Stimulated activated CD4-positive, alpha-beta T cell treated with anti-CD3 and anti-CD28 coated beads, Interleukin-4, amount 100 ng/mL, for 4 hours (primary cell): ENCODE measurements at places on chromosomes 1 and 21.

DNA sequence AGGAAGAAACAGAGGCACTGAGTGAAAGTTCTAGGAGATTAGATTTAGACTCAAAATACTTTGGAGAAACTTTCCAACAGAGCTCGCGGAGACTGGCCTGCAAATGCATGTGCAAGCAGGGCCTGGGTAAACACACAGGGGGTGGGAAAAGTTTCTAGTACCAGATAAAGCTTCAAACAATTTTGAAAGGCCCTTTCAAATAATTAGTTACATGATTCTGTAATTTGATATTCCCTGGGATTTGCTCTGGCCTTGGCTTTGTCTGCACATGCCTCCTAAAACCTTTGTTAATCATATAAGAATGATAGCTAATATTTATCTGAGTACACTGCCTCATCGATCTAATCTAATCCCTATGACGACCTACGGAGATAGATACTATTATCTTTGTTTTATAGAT lies 31.3 kb downstream of the VTCN1 start:
- no peak for DNase-seq

DNA sequence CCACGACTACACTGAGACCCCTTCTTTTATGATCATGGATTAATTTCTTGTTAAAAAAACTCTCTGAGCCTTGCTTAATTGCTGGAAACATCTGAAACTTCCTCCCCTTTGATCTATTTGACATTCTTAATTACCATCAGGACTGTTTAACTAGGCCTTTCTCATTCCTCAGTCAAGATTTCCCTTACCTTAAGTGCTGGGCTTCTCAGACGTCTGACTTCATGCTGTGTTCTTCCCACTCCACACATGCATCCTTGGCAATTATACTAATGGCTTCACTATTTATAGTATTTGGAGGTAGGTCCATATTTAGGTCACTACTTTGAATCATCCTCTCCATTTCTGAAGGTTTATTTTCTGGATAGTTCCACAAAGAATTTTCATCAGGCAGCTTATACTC lies 341.3 kb upstream of the TMPRSS15 start:
- DNase-seq = no peak

- no peak for DNase-seq
Observed at GRCh38 chr1:199205740-199206441, 567.1 kb downstream of the PTPRC start.

DNA sequence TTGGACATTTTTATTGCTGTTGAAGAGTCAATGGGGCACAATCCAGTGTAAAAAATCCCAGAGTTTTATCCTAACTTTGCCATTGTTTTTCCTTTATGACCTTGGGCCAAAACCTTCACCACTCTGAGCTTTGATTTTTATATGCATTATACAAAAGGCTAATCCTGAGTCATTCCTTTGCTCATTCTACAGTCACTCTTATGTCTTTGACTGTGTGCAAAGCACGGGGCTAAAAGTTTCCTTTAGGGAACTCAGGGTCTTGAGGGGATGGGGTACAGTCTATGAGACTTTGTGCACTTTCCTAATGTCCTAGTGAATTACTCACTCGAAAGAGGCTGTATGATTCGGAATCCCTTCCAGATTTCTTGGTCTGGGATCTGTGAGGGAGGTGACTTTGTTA lies 543.2 kb upstream of the CAMK1G start:
- DNase-seq = no peak

GRCh38 chr1:10694633-10695627 lies 101.5 kb downstream of the CASZ1 start:
- peak; percentile 72 for DNase-seq

DNA sequence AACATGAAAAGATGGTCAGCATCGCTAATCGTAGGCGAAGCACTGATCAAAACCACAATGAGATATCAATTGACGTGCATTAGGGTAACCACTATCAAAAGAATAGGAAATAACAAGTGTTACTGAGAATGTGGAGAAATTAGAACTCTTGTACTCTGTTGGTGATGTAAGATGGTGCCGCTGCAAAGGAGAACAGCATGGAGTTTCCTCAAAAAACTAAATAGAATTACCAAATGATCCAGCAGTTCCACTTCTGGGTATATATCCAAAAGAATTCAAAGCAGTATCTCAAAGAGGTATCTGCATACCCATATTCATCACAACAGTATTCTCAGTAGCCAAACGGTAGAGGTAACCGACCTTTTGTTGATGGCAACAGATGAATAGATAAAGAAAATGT lies 8.3 kb upstream of the CD101 start:
- no peak for DNase-seq

DNA sequence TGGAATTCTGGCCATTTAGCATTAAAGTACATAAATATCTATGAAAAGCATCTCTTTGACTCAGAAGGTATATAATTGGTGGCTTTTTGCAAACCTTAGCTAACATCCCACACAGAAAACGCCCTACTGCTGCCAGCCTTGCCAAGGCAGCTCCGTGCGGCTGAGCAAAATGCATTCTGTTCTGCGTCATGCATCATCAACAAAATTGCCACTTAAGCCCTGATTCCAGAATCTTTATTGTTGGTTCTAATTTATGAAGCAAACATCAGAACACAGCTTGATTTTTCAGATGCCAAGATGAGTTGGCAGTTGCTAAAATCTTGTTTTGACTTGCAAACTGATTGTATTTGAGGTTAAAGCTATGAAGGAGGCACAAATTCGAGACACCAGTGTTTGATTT lies 314.9 kb upstream of the DEPDC1 start:
- no peak for DNase-seq

DNA sequence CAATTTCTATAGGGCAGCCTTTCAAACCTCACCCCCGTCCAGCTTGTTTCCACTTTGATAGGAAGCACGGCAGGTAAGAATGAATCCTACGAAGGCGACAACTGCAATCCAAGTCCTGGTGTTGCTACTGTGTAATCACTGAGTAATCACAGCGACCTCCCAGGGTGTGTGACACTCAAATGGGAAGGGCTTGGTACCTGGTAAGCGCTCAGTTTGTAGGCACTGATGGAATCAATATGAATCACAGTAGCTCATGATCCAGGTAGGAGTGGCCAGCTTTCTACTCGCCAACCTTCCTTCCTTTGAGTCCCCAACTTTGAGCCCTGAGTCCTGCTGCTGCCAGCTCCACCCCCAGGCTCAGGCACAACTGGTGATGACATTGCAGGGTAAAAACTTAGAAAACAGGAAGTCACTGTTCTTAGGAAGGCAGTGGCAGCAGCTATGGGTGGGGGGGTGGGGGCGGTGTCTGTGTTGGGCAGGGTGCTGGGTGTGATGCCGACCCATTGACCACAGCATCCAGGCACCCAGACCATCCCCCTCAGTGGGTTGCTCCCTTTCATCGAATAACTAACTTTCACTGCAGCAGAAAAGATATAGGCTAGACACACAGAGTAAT lies 70.7 kb downstream of the CD247 start:
- DNase-seq = peak; percentile 70

DNA sequence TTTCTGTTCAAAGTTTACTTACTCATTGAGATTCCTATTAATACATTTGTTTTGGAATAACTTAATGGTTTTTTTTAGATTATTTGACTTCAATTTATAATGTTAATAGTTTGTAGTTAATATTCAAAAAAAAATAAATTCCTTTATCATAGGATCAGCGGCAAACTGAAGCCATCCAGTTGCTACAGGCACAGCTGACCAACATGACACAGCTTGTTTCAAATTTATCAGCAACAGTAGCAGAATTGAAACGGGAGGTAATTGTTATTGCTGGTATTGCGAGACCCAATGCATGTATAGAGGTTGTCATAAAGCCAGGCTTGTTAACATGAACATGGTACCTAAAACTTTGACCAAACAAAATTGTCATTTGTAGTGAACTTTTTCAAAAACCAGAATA lies 59.0 kb upstream of the FASLG start:
- DNase-seq = no peak

DNA sequence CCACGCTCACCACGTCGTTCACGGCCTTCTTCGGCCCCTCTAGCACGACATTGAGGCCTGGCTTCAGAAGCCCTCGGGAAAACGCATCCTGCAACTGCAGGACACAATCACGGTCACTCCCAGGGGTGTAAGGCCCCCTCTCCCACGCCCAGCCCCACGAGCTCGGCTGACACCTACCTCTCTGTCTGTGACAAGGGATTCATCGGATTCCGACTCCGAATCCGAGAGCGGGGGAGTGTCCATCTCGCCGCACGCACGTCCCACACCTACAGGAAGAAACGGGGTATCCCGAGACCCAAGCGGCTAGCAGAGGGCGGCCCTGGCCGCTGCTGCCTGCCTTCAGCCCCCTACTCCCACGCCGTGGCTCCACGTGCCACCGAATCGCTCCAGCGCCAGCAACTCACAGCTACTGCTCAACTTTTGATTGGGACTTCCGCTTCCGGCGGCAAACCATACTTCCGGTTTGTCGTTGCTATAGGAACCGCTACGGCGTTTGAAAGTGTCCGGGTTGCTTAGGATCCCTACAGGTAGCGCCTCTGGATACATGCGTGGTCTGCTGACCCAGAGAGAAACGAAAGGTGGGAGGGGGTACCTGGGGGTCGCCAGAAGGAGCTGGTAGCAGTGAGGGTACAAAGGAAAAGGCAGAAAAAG lies at the start of the genes CFAP57 and EBNA1BP2:
Gene CFAP57 (plus strand): TSS at position 455 of the 651 bp plus-strand sequence. CDS start 424 bp downstream, outside the sequence.
Gene EBNA1BP2 (minus strand): TSS at position 415 of the 651 bp plus-strand sequence. CDS start 172 bp downstream, at position 243.
- DNase-seq = peak; percentile 92

GRCh38 chr1:24414775-24415333 lies 748 bp upstream of the NIPAL3 start:
- DNase-seq = no peak

DNA sequence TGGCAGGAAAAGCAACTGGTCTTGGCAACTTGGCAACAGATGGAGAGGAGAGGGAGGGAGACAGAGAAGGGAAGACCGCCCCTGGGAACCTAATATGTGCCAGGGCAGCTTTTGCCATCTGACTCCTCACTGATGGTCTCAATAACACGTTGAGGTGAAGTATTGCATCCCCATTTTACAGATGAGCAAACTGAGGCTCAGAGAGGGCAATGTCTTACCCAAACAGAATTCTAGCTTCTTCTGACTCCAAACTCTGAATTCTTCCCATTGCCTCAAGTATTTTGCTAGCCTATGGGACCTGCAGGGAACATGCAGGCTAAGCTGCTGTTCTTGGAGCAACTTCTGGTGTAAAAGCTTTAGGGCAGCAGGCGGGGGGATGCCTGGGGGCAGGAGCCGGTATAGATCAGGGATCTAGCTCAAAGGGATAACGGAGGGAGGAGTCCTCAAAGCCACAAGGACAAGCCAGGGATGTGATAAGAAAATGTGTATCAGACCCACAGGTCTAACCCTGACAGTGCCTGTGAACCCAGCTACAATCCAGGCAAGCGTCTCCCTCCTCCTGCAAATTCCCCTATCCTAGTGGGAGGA lies 7.2 kb upstream of the GUCA2A start:
- DNase-seq = no peak

DNA sequence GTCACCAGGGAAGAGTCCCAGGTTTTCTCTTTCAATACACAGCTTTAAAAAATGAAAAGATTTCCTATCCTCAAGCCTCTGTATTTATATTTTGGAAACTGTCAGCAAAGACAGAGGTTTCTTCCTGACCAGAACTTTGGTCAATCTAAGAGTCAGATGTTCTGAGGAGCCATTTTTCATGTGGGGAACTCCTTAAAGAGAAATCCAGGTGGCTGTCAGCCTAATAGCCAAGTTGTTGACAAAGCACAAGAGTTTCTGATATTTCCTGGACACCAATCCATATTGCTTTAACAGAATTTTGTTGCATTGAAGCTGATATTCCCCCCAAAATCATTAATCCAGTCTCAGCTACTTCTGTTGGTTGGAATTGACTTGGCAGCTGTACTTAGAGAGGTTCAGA lies 318.6 kb upstream of the NFIA start:
- DNase-seq = no peak

DNA sequence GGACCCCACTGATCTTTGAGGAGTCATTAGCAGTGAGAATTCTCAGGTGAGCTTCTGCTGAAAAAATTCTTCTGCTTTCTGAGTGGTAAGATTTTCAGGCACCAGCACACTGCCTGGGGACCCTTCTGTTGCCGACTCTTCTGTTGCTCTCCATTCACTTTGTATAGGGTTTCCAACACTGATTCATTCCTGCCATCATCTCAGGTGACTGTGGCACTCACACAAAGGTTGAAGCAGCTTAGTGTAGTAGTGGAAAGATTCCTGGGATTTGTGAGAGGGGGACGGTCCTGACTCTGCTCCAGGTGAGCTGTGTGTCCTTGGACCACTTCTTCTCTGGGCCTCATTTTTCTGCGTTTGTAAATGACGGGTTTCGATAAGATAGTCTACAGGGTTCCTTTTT lies 9.4 kb downstream of the UTP11 start:
- no peak for DNase-seq

DNA sequence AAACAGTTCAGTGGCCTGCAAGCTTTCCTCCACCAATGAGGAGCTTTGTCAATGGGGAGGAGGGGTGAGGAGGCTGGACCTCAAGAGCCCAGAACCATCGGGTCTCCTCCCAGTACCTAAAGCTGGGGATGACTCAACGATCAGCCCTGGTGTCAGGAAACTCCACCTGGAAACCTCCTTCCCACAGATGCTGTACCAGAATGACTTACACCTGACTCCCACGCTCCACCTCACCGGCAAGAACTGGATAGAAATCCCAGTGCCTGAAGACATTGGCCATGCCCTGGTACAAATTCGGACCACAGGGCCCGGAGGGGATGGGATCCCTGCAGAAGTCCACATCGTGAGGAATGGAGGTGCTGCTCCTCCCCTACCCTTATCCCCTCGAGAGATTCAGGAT lies 11.4 kb downstream of the TMEM81 start:
- no peak for DNase-seq

DNA sequence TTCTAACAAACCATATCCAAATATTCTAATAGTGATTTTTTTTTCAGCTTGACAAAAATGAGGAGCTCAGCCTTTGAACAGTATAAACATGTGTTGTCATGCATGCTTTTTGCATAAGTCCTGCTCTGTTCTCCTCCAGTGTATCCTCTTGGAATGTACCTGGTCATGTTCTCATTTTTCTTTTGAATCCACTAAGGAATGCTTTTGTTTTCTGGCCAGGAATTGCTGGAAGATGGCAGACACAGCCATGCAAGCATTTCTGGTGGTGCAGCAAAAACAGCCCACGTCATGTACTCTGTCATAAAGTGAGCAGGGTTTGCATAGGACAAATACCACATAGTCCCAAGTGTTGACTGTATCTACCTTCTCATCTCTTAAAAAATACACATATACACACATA lies 11.5 kb upstream of the PLD5 start:
- DNase-seq = no peak

GRCh38 chr1:55825461-55825860 lies 610.3 kb upstream of the USP24 start:
- DNase-seq = no peak
